Stimulated activated CD4-positive, alpha-beta T cell treated with anti-CD3 and anti-CD28 coated beads, Interleukin-2, amount 100 ng/mL, for 4 hours (primary cell): ENCODE measurements at places on chromosomes 5 and 9.

GRCh38 chr5:123422433-123423277, 548 bp downstream of the CEP120 start:
- DNase-seq = no peak

DNA sequence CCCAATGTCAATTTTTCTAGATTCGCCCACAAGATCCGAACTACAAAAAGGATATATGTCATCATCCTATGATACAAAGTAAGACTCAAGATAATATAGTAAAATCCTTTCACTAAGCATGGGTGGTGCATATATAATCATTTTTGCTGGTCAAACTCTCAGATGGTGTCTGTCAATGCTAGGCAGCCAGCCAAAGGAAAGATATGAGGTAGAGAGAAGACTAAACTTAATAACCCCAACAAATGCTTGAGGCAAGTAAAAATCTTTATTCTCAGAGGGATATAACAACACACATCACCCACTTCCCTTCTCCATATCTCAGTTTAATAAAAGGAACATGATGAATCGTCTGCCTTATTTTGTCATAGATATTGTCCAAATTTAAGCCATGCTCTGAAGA, 841.2 kb upstream of the DMAC1 start:
- no peak for DNase-seq

GRCh38 chr5:177366528-177367322, 9.0 kb downstream of the RGS14 start:
- no peak for DNase-seq

- no peak for DNase-seq
Measured at GRCh38 chr9:35646153-35646532, 4.6 kb downstream of the SIT1 start.

DNA sequence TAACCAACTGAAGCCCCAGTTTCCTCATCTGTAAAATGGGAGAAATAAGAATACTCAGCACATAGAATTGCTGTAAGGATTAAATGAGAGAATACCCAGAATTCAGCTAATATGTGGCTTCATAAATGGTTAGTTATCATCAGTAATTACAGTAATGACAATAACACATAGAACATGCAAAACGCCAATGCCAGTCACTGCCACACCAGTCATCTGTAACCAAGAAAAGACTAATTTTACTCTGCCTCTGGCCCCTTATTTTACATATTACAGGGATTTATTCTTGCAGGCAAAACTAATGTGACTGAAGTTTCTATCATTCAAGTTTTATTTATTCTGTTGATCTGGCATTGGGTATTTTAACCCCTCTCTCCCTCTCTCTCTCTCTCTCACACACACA, 46.5 kb downstream of the EBF1 start:
- DNase-seq = no peak

DNA sequence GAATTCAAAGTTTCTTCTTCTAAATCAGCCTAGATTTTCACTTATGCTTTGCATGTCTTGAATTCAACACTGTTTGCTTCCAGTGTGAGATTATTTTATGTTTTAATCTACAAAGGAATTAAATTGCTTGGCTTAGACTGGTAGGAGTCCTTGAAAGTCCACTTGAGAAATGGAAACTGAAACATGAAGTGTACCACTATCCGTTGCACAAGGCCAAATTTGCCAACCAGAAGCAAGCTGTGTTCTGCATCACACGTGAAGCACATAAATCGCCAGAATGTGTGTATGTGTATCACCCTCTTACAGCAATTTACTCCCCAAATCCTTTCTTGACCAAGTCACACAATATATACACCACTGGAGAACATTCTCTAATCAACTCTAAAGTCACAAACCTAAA, 10.3 kb downstream of the SEMA6A start:
- DNase-seq = no peak

GRCh38 chr9:129863059-129863690, 27.9 kb downstream of the USP20 start:
- DNase-seq = no peak

GRCh38 chr9:18588002-18588401, 114.0 kb downstream of the ADAMTSL1 start:
- DNase-seq = no peak

GRCh38 chr9:89891591-89892304, 286.9 kb downstream of the GADD45G start:
- no peak for DNase-seq

DNA sequence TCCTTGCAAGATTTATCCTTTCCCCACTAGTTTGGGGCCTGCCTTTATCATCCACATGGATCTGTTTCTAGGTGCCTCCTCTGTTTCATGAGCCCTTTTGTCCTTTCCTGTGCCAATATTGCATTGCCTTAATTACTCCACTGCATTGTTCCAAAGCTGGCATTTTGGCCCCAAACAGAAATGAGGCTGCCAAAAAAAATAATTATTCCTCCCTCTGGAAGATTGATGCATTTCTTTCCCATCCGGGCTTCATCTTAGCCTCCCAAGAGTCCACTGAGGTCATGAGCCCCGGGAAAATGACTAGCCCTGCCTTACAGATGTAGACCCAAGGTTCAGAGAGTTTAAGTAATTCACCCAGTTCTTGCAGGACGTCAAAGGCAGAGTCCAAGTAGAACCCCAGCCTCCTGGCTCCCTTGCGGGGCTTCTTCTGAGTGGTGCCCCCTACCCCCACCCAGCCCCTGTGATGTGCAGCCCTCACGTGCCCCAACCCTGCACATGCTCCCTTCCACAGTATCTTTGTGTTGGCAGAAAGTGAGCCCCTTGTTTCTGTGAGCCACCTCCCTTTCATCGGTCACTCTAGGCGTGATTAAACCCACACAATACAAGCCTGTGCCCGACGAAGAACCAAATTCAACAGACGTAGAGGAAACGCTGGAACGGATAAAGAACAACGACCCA, 62.1 kb downstream of the TMOD1 start:
- no peak for DNase-seq

DNA sequence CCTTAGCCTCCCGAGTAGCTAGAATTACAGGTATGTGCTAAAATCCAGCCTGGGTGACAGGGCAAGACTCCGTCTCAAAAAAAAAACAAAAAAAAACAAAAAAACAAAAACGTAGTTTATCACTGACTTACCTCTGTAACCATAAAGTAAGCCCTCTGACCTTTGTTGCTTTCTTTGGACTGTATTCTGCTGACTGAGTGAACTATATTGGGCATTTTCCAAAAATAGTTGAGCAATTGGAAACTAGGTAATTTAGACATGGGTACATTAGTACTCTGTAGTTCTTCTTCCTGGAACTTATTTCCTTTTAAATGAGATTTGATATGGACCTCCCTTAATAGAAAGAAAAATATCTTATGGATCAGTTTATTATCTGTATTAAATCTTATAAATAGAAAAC, 66.6 kb downstream of the ANKHD1 start:
- no peak for DNase-seq

DNA sequence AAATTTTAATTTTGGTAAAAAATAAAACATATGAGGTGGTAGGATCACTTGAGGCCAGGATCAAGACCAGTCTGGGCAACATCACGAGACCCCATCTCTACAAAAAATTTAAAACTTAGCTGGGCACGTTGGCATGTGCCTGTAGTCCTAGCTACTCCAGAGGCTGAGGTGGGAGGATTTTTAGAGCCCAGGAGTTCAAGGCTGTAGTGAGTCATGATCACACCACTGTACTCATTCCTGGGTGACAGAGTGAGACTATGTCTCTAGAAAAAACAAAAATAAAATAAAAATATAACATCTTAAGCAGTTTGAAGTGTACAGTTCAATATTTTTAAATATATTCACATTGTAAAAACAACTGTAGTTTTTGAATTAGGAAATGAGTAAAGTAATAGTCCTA, 108.3 kb downstream of the SMIM15 start:
- no peak for DNase-seq

DNA sequence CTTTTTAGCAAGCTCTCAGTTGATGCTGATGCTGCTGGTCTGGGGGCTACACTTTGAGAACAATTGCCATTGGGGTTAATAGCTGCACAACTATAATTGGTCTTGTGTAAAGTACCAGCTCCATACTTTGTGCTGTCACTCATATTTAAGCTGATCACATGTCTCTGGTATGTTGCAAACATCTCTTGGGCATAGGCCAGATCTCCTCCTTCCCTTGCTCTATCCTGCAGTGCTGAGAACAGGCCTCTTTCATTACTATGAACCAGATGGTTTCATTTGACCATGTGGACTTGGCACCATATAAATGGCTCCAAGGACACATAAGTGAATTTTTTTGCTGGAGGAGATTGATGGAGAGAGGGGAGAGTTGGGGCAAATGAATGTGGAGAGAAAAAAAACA, 48.4 kb downstream of the DMRT2 start:
- no peak for DNase-seq

DNA sequence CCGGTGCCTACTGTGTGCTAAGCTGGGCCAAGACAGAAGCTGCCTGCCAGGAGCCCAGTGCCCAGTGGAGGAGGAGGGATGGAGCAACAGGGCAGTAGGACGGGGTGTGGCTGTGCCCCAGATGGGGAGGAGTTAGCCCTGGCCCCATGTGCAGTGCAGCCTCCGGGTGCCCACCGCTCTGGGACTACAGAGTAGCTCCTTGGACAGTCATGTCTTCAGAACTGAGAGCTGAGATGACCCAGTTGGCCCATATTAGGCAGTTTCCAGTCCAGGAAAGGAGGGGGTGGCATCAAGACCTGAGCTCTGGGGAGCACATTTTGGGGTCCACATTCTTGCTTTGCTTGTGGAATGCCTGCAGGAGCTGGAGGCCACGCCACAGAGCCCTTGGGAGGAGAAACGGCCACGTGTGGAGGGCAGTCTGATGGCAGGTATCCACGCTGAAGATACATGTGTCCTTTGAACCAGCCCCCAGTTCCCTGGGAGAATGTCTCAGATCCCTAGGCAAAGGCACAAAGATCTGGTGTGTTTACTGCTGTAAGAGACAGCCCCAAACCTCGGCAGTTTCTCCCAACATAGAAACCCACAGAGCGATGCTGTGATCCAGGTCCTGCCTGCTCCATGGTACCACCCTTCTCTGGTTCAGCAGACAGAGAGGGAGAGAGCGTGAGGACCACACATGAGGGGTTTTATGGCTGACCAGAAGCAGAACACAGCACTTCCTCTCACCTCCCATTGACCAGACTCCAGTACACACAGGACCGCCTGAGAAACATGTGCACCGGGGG, 46.8 kb upstream of the FCN1 start:
- DNase-seq = no peak

GRCh38 chr5:126998201-126998631, 32.1 kb downstream of the MARCHF3 start:
- DNase-seq = no peak

- no peak for DNase-seq
Measured at GRCh38 chr5:146644831-146645230, 128.8 kb upstream of the GPR151 start.

DNA sequence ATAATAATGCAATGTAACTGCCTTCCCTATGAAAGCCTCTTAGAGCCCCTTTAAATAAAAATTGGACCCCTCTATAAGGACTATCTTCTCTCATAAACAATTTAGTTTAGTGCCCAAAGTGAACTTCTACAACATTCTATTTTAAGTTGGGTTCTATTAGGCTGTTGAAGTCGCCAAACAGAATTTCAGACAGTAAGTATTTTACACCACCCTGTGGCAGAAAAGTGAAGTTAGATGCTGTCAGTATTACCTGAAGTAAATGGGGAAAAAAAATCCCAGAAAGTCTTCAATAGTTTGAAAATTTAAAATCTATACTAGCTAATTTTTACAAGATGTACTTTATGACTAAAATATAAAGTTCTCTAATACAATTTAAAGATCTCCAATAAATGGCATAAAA, 29.5 kb downstream of the CAAP1 start:
- no peak for DNase-seq

DNA sequence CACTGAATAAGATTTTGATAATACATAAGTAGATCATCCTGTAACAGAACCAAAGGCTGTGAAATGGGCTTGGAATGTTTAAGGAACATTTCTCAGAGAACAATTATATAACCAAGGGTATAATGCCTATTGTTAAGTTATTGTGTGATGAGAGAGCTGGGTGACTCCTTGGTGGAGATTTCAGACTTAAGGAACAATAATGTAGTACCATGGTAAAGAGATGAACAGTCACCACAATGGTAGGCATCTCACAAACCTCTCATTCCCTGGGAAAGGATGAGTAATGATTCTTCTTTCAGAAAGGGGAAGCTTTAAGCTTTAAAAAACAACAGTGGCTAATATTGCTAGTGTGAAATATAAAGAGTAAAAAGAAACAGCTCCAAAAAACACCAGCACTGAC, 147.4 kb downstream of the TRIM36 start:
- no peak for DNase-seq
